ENCODE measurements at places on chromosomes 12 and 14. TPM values are rescaled to one million over a fixed set of nuclear protein-coding genes. Genes with fewer than 3 reads are reported as not detected.
A peak's percentile ranks its signal among the peaks of the same experiment; 100 is the strongest.

DNA sequence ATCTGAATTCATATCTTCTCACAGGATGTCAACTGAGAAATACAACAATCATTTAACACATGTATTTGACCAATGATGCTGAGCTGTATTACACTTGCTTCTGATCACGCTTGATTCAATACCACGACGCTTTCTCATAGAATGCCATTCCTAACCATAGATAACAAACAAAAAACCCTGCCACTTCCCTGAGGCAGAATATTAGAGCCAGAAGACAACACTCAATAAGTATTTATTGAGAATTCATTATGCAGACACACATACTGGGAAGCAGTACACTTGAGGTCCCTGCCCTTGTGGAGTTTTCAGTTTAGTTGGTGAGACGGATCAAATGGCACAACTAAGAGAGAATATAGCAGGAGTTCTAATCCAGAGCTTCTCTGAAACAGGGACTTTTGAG, 32.4 kb downstream of the BLTP3B start:
- DNase-seq, result peak; percentile 51

DNA sequence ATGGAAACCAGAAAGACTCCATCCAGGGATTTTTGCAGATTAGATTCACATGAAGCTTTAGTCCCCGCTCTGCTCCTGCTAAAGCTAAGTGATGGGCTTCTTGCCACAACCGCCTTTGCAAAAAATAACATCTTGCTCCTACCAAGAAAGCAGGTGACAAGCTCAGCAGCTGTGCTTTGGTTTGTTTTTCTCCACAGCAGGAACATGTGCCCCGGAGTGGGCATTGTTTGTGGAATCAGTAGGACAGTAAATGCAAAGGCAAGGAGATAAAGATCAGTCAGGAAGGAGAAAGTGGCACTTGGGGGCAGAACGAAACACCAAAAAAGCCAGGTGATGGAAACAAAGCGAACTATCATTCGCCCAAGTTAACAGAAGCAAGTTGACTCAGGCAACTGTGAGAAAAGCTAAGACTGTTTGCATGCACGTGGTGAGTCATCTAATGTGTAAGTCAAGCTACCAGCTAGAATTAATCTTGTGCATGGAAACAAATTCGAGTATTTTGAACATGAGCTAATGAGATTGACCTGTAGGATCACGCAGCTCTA, 165.5 kb upstream of the PLXNC1 start:
- DNase-seq, result no peak

DNA sequence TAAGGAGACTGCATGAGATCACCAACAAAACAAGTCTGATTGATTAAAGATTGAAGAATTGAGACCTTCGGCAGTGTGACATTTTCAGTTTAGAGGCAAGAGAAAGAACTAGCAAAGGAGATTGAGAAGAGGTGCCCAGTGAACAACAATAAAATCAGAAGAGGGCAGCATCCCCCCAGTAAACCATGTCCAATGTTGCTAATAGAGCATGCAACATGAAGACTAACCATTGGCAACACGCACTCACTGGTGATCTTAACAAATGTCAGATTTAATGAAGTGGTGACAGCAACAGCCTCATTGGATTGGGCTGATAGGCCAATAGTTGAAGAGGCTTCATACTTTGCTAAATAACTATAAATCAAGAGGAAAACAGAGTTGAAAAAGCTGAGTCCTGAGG, 20.7 kb upstream of the TAS2R14 start:
- DNase-seq, result no peak

DNA sequence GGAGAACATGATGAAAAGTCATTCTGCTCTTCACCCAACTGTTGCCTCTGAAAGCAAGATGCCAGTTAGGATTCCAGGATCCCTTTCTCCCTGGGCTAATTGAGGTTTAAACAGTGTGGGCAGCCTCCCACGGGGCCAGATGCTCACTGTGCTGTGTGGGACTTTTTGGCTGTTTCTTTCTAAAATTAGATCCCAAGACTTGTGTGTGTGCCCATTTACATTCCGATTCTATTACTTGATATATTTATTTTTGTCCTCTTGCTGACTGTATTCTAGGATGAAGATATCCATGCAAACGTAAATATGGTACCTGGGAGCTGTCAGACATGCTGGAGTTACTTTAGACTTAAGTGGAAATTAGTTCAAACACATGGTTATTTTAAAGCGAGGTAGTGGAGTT, 6.2 kb downstream of the IFT43 start:
- no peak for DNase-seq

GRCh38 chr14:58977366-58977765, 211.1 kb upstream of the DAAM1 start:
- no peak for DNase-seq

GRCh38 chr14:99853206-99853605, 60.0 kb downstream of the EML1 start:
- DNase-seq, result peak; percentile 69

Gene BEGAIN
- not detected for total RNA-seq

Gene KRT1
- total RNA-seq, result not detected

Measured in osteoblast (primary cell).